ENCODE measurements at places on chromosomes 5 and 9. TPM values are rescaled to one million over a fixed set of nuclear protein-coding genes. Genes with fewer than 3 reads are reported as not detected.

The PAPPA gene
- 3.6 TPM for total RNA-seq

The EFNA5 gene
- total RNA-seq = 6.8 TPM

The FAXDC2 gene
- total RNA-seq = 96.1 TPM

The AGXT2 gene
- not detected for total RNA-seq

The SPATA31C1 gene
- total RNA-seq = not detected

The SLC2A8 gene
- 65.4 TPM for total RNA-seq

The ERBIN gene
- 90.8 TPM for total RNA-seq

The SLCO6A1 gene
- not detected for total RNA-seq

The PCDHB8 gene
- 0.82 TPM for total RNA-seq

DNA sequence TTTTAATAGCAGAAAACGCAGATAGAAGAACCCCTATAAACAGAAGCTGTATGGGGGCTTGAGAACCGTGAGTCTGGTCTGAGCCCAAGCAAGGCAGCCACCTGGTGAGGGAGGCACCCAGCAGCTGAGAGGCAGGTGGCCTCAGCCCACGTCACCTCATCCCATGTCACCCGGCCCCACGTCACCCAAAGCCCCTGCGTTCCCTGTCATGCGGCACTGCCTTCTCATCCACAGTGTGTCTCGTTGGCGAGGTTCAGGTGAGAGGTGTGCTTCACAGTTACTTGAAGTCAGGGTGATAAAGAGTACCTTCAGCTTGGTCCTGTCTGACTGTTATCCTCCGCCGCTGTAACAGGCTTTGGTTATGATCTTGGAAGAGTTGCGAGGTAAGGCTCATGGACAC is 80.6 kb upstream of the IRX4 start:
- no peak overlapping the region for H3K4me3 ChIP-seq
- no peaks in the 10 kb centered on the region for H3K27me3 ChIP-seq
- DNase-seq = no peak

DNA sequence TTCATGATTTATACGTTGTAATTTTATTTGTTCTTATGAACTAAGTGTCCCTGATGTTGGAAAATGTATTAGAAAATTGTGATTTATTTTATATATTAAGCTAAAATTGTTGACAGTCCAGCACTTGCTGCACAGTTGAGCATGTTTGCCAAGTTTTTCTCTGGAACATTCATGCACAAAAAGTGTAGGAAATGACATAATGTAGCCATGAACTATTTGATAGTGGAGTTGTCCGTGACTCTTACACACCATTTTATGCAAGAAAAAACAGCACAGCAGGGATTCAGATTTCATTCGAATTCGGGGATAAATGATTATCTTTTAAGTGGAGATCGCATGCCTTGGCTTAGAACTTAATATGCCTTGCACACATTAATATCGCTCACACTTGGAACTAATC is 708.6 kb upstream of the WWC1 start:
- no peak overlapping the region for H3K4me3 ChIP-seq
- no peaks in the 10 kb centered on the region for H3K4me1 ChIP-seq
- no peak overlapping the region for H3K27ac ChIP-seq
- DNase-seq = no peak
- no peaks in the 10 kb centered on the region for H3K36me3 ChIP-seq

- H3K4me1 ChIP-seq = no peaks in the 10 kb centered on the region
- H3K27me3 ChIP-seq = no peaks in the 10 kb centered on the region
- no peak overlapping the region for H3K27ac ChIP-seq
- H3K36me3 ChIP-seq = no peaks in the 10 kb centered on the region
- H3K4me3 ChIP-seq = no peak overlapping the region
Observed at GRCh38 chr9:101229606-101230005, 155.2 kb downstream of the BAAT start.

DNA sequence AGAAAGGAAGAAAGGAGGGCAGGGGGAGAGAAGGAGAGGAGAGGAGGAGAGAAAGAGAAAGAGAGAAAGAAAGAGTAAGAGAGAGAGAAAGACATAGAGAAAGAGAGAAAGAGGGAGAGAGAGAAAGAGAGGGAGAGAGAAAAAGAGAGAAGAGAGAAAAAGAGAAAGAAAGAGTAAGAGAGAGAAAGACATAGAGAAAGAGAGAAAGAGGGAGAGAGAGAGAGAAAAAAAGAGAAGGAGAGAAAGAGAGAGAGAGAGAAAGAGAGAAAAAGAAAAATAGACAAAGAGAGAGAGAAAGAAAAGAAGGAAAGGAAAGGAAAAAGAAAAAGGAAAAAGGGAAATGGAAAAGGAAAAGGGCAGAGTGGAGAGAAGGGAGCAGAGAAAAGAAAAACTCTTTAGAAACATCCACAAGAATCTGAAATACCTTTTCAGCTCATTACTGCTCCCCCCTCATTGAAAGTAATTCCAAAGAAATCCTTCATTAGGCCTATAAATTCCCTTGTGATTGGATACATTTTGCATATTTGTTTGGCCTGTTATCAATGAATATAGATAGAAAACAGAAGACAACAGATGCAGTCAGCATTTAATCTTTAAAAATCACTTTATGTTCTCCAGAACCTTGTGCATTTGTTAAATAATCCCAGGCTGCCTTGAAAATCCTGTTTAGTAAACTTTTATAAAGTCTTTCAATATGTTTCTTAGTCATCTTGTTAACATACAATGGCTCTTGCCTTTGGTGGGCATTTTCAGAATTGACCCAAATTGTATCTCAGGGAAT is 411.5 kb downstream of the NFIB start:
- H3K36me3 ChIP-seq = no peaks in the 10 kb centered on the region
- no peak for DNase-seq
- H3K27me3 ChIP-seq = no peaks in the 10 kb centered on the region
- no peak overlapping the region for H3K4me3 ChIP-seq

DNA sequence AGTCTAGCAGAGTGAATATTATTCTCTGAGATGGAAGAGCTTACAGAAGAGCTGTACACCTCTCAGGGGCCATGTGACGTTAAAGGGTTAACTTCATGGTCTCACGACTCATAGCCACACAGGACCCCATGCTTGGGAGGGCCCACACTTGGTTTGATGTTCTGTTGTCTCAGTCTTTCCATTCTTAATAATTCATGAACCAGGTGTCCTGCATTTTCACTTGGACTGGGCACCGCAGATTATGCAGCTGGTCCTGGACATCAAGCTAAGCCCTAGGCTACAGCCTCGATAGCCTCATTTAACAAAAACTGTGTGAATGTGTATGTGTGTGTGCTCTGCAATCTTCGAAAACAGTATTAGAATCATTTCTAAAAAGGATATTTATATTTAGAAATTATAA is 323.5 kb downstream of the PLK2 start:
- no peaks in the 10 kb centered on the region for H3K36me3 ChIP-seq
- no peak overlapping the region for H3K27ac ChIP-seq
- peaks cover 15% of the 10 kb centered on the region for H3K4me1 ChIP-seq

- H3K27me3 ChIP-seq = no peaks in the 10 kb centered on the region
- H3K4me1 ChIP-seq = no peaks in the 10 kb centered on the region
- H3K4me3 ChIP-seq = no peak overlapping the region
- H3K27ac ChIP-seq = no peak overlapping the region
Observed at GRCh38 chr9:4055032-4055431, 244.8 kb downstream of the GLIS3 start.

DNA sequence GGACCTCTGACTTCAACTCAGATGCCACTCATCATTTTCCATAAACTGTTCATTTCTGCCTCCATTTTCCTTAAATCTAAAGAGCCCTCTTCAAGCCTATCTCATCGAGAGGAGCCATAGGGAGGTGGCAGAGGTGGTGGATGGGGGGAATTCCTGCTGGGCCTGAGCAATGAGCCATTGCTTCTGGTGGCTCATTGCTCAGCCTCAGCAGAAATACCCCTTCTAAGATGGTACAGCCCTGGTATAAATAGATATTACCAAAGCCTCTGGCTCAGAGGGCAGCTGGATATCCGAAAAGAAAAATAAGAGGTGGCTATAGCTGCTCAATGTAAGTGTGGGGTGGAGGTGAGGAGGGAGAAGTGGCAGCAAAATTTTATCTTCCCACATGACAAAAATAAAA is 313.5 kb downstream of the CAAP1 start:
- H3K27ac ChIP-seq = no peak overlapping the region
- H3K36me3 ChIP-seq = no peaks in the 10 kb centered on the region
- no peak overlapping the region for H3K4me3 ChIP-seq
- no peak for DNase-seq
- H3K27me3 ChIP-seq = no peaks in the 10 kb centered on the region

- H3K27me3 ChIP-seq = no peaks in the 10 kb centered on the region
- no peaks in the 10 kb centered on the region for H3K4me1 ChIP-seq
- peak overlapping the region; percentile 93 for H3K27ac ChIP-seq
- H3K36me3 ChIP-seq = no peaks in the 10 kb centered on the region
Observed at GRCh38 chr9:4297151-4297785, 2.6 kb downstream of the GLIS3 start.

DNA sequence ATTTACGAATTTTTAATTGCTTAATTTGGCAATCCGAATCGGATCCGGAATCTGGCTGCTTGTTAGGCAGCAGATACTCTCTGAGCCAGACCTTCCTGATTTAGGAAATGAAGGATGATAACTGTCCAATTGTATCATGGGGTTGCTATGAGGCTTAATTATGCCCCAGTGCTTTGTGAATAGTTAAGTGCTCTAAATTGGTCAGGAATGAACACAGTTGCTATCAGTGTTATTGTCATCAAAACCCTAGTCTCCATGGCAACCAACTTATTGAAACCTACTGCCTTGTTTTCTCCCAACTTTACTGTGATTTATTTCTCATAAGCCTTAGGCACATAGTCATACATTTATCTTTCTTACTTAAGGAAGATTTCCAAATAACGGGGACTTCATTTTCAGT is 47.9 kb downstream of the MAMDC2 start:
- no peaks in the 10 kb centered on the region for H3K27me3 ChIP-seq
- H3K4me1 ChIP-seq = peaks cover 76% of the 10 kb centered on the region
- H3K27ac ChIP-seq = peak overlapping the region; percentile 45

GRCh38 chr5:173800340-173800739 is 87.8 kb upstream of the CPEB4 start:
- no peaks in the 10 kb centered on the region for H3K27me3 ChIP-seq
- H3K4me1 ChIP-seq = no peaks in the 10 kb centered on the region
- no peak overlapping the region for H3K4me3 ChIP-seq
- H3K36me3 ChIP-seq = no peaks in the 10 kb centered on the region
- H3K27ac ChIP-seq = no peak overlapping the region
- no peak for DNase-seq

GRCh38 chr9:79694208-79694607 is 122.4 kb downstream of the TLE4 start:
- no peaks in the 10 kb centered on the region for H3K36me3 ChIP-seq
- DNase-seq = no peak
- no peaks in the 10 kb centered on the region for H3K27me3 ChIP-seq
- no peak overlapping the region for H3K4me3 ChIP-seq

DNA sequence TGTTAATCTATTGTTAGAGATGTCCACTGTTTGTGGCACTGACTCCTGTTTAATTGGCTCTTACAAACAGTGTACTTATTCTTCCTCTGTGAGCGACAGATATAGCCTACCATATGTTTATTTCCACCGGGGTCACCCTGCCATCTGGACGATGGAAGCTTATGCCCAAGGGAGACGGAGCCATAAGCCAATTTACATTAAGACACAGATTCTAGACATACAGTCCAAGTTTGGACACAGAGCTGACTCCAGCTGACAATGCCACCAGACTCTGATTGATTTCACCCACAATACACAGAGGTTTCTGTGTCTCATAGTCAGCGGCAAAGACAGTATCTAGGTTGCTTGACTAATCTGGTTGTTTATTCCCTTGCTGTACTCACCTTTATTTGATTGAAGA is 198.9 kb downstream of the ENC1 start:
- no peak overlapping the region for H3K27ac ChIP-seq
- H3K4me1 ChIP-seq = no peaks in the 10 kb centered on the region
- no peak for DNase-seq
- H3K4me3 ChIP-seq = no peak overlapping the region
- no peaks in the 10 kb centered on the region for H3K36me3 ChIP-seq

- DNase-seq = no peak
- no peaks in the 10 kb centered on the region for H3K36me3 ChIP-seq
- H3K27ac ChIP-seq = no peak overlapping the region
- H3K27me3 ChIP-seq = no peaks in the 10 kb centered on the region
Observed at GRCh38 chr5:155259648-155260047, 246.1 kb downstream of the KIF4B start.

DNA sequence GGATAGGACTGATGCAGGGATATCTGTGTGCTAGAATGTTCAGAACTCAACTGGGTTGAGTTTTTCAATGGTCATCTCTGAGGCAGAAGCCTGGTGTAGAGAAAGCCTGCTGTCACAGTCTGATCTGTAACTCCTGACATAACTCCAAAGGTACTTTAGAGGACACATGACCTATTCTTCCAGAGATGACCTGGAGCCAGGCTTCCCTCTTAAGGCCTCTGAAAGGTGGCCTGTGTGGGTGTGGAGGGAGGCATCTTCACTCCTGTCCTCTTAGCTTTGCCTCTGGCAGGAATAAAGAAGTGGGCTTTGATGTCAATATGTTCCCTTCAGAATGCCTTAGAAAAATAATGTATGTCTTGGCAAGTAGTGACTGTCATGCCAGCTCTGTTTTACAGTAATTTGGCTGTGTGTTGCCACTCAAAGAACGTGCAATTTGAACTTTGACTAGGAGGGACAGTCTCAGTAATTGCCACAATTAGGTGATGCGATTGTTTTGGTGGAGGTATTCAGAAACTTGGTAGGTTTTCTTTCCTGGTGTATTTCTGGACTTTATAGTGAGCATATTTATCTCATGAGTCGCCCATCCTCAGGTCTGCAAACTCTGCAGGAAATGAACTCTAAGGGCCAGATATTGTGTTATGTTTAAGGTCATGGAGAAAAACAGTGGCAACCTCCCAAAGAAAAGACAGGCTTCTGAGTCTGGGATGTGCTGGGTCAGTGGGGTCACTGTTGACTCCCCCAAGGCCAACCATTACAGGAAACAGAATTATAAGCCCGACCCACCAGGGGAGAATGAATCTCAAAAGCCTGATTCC is 3.2 kb upstream of the C5orf63 start:
- no peaks in the 10 kb centered on the region for H3K36me3 ChIP-seq
- H3K4me3 ChIP-seq = no peak overlapping the region
- no peak overlapping the region for H3K27ac ChIP-seq
- H3K4me1 ChIP-seq = no peaks in the 10 kb centered on the region

DNA sequence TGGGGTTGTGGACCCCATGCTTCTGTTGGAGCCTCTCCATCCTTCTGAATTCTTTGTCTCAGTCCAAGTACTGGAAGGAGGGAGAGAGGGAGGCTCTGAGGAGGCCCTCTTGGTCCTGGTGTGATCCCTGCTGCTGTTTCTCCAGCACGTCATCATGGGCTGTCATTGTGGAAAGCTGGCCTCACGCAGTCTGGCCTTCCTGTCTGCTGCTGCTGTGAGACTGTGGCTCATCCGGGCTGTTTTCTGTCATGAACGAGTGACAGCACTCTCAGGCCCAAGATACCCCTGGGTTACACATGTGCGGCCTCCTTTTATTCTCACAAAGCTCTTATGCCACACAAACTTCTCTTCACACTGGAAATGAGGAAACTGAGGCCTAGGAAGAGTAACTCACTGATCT is 499.3 kb downstream of the CCDC171 start:
- no peak for DNase-seq
- H3K36me3 ChIP-seq = no peaks in the 10 kb centered on the region
- H3K27me3 ChIP-seq = no peaks in the 10 kb centered on the region

DNA sequence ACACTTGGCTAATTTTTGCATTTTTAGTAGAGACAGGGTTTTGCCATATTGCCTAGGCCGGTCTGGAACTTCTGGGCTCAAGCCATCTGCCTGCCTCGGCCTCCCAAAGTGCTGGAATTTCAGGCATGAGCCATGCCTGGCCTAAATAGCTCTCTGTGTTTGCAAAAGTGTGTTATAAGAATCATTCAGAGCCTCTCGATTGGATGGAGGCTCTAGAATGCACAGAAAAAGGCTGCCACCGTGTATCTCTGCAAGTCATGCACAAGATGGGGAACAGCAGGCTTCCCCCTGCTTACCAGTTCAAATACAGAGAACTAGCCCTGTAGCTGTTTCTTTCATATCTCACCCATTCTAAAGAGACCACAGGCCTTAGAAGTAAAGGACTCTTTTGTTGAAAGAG is 28.3 kb downstream of the FXN start:
- no peaks in the 10 kb centered on the region for H3K4me1 ChIP-seq
- no peak overlapping the region for H3K4me3 ChIP-seq
- no peaks in the 10 kb centered on the region for H3K27me3 ChIP-seq
- DNase-seq = no peak
- no peak overlapping the region for H3K27ac ChIP-seq
